Hepatocyte (in vitro differentiated cells): ENCODE measurements at places on chromosomes 3 and 15.

DNA sequence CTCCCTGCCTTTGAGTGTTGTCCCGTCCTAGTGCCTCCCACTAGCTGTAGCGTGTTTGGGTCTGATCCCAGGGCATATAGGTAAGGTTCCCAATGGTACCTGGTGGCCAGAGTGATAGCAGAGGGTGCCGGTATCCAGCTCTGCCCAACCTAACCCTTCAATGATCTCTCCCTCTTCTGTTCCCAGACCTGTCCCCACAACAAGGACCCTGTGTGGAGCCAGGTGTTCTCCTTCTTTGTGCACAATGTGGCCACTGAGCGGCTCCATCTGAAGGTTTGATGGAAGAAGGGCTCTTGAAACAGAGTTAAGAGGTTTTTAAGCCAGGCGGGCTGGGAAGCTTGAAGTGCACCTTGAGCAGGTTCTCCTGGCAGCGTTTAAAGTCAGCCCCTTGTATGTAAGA lies 35.5 kb downstream of the ESYT3 start:
- no peak for DNase-seq

DNA sequence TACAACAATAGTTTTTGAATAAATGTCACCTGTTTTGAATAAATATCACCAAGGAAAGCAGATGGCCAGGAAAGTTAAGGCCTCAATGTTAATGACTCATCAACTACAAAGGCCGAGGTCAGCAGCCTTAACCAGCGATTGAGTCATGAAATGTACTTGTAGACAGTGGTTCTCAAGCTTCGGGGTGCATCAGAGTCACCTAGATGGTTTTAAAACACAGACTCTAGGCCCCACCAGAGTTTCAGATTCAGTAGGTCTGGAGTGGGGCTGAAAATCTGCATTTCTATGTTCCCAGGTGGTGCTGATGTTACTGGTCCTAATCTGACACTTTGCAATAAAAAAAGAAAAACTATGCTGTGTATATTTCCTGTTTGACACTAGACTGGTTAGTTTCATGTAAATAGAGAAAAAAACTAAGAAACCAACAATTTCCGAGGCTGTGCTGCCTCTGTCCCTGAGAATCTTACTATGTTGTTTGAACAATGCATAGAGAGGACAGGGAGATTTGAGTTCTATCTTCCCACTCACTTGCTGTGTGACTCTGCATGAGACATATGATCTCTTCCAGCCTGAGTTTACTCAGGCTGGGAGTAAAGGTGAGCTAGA lies 9.8 kb downstream of the RAB27A start:
- DNase-seq = peak; percentile 61

GRCh38 chr15:66429117-66429516 lies 42.4 kb downstream of the MAP2K1 start:
- no peak for DNase-seq

- peak; percentile 95 for DNase-seq
Measured at GRCh38 chr3:46935168-46935858, 41.2 kb downstream of the CCDC12 start.

- no peak for DNase-seq
Measured at GRCh38 chr3:171604370-171604769, 144.2 kb upstream of the TNIK start.

DNA sequence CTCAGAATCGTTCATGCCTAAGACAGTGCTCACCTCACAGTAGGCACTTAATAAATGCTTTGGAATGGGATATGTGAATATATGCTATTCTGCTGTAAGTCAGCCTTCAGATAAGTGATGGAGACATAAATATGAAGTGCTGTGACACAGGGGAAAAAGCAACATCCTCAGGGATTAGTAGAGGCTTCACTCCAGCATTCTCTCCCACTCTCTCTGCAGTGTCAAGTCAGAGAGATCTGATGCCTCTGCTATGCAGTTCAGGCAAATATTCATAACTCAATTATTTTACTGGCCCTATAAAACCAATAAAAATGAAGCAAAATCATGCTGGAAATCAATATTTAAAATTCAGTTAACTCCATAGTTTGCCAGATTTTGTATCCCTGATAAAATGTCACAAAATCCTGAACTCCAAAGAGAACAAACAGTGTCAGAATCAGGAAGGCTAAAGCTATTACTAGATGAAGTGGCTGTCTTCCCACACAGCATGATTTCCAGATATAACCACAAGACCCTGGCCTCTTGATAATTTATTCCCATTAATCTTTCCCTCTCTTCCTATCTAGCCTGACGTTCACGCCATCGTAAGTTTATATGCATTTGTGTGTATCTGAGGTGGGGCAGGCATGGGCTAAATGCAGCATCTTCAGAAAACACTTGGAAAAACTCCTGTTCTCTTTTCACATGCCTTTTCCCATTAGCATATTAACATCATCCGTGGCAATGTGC lies 278.9 kb upstream of the ATP11B start:
- DNase-seq = no peak

DNA sequence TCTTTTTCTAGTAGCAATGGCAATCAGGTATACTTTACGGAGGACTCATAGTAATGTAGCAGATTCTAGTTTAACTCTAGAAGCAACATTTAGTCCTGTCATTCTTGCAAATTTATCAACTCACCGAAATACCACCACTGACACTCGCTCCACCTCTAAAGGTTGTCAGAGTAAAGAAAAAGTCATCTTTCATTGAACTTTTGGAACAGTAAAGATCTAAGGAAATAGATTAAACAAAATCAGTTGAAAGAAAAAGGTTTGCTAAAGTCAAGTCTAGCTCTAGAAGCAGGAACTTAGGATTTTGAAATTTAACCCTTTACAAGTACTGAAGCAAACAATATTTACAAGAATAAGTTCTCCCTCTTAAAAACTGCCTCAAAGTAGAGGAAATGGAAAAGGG lies 8.7 kb downstream of the ATP8B4 start:
- no peak for DNase-seq

GRCh38 chr15:31399544-31400171 lies 73.0 kb downstream of the KLF13 start:
- DNase-seq = no peak

DNA sequence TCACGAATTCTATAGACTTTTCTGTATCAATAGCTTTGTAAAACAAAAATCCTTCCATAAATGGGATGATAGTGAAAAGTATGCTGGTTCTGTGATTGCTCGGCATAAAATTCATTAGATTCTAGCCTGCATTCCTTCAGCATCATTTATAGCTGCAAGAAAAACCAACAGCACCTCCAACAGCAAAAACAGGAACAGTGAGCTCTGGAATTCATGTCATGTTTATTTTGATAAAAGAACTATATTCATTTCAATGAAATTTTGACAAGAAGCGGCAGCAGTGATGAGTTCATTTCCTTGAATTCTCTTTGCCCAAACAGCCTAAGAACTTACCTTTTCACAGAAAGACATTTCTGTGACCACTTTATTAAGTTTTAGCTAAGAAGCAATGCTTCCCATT lies 515.2 kb upstream of the CCDC54 start:
- DNase-seq = no peak

- no peak for DNase-seq
Measured at GRCh38 chr3:156455839-156456238, 99.1 kb downstream of the SSR3 start.

GRCh38 chr3:43038010-43038409 lies 58.9 kb downstream of the GASK1A start:
- no peak for DNase-seq

DNA sequence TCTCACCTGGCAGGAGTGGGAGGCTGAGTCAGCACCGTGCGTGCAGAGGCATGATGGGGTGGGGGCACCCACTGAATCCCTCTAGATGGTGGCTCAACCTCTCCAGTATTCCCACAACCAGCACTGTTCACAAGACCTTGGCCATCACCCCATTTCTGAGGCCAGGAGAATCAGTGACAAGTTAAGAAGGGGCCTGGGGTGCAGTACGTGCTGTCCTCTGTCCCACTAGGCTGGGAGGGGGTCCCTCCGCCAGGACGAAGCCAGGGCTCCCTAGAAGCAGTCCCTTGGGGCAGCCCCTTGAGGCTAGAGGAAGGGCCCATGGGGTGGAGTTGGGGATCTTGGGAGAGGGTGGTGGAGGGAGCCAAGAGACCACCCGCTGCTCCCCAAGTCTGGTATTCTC lies 4.8 kb downstream of the MYL3 start:
- no peak for DNase-seq

DNA sequence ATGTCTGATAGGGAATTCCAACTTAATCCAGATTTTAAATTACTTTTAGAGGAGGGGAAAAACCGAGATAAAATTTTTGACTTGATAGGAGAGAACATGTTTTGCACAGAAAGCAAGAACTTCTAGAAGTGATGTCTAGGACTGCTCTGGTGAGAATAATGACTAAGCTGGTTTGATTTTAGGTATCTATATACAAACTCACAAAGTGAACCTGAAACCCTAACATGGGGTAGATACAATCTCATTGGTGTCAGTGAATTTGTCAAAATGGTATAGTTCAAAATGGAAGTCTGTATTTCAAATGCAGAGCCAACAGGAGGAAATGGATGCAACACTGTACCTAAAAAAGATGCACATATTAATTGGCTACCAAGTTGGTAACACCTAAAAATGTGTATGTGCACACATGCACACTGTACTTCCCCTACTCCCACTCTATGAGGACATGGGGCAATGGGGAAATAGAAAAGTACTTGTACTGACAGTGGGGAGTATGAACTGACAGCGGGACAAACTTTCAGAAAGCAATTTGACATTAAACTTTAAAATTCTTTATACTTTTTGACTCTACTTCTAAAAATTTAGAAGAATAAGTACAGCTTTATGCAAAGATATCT lies 53.0 kb downstream of the NR1I2 start:
- no peak for DNase-seq

GRCh38 chr3:188590557-188590956 lies 436.6 kb downstream of the LPP start:
- no peak for DNase-seq

DNA sequence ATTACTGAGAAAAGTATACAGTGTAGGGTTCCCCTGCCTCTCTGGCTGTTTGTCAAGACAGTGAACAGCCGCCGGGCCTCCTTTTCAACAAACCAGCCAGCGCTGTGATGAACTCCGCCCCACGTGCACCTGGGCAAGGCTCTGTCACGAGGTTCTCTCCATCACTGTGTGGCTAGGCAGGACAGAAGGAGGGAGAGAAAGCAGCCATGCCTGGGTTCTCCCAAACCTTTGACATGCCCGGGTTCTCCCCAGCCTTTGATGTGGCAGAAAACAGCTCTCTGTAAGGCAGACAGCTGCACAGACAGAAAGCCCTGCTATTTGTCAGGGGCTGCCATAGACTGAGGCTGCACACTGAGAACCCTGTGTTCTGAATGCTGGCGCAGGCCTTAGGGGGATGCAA lies 101.4 kb upstream of the TRPM1 start:
- no peak for DNase-seq

DNA sequence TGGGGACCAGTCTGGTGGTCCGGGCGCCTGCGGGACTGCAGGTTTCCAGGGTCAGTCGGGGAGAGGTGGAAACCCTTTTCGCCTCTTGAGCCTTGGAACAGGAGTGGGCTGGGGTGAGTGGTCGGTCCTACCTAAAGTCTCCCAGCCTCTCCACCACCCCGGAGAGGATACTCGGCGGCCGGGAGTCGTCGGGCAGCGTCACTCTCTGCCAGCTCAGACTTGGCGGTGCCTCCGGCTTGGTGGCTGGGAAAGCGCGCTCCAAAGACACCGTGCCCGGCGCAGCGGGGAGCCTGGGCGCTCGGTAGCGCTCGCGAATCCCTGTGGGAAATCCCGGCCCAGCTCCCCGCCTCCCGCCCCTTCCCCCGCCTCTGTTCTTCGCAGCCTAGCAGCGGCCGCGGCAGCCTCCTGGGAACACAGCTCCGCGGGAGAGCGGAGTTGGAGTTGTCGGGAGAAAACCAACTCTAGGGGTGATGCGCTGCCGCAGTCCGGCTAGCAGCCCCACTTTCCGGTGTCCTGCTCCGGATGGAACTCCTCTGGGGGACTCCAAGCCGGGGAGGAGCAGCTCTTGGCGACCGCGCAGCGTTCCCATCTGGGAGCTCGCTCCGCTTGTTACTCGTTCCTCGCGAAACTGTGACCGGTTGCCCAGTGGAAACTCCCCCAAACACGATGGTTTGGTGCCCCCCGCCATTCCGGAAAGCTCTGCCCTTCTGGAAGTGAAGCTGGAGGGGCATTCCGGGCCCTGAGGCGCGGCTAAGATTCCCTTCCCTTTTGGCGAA lies 1.4 kb downstream of the EPHB1 start:
- peak; percentile 26 for DNase-seq

- no peak for DNase-seq
Measured at GRCh38 chr3:14718539-14718938, 43.6 kb downstream of the C3orf20 start.

- DNase-seq = no peak
Measured at GRCh38 chr15:83960192-83960829, 275.3 kb upstream of the GOLGA6L4 start.

GRCh38 chr15:67841513-67841762 lies 1.6 kb upstream of the RNU6-1 start:
- no peak for DNase-seq

DNA sequence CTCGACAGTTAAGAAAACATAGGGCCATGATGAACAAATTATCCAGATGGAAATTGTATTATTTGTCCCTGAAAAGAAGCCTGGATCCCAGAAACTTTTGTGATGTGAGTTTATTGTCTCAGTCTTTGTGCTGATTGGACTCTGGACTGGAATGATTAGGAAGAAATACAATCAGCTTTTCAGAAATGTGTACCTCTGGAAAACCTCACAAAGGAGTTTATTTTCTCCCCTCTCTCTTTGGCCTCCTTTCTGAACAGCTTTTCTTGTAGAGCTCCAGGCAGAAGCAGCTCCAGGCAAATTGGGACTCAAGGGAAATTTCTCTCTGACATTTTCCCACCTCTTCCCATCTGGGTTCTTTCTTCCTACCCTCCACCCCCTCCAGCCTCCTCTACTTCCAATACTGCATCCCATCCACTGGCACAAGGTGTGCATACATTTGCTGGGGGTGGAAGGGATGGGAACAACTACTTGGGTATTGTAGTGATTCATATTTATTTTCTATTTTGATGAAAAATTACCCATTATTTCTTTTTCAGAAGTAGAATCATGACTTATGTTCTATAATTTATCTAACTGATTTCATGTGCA lies 119.7 kb downstream of the CD47 start:
- no peak for DNase-seq

DNA sequence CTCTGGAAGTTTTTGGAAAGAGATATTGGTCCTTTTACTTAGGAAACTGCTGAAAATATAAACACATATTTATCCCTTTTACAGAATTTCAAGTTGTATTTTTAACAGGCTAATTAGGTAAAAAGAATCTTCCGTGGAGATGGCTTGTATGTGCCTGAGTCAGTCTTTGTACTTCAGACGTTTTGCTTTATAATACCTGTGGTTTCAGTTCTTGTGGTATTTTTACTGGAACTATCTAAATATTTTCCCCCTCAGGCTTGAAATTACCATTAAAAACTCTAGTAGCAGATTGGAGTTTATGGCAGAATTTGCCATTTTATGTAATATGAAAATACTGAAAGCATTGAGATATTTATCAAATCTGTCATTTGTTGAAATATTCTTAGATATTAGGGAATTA lies 151.6 kb upstream of the CGNL1 start:
- DNase-seq = no peak
